ENCODE measurements at places on chromosomes 1 and 21.
A peak's percentile ranks its signal among the peaks of the same experiment; 100 is the strongest.

GRCh38 chr1:178039891-178040290 lies 54.0 kb upstream of the RASAL2 start:
- DNase-seq = no peak

DNA sequence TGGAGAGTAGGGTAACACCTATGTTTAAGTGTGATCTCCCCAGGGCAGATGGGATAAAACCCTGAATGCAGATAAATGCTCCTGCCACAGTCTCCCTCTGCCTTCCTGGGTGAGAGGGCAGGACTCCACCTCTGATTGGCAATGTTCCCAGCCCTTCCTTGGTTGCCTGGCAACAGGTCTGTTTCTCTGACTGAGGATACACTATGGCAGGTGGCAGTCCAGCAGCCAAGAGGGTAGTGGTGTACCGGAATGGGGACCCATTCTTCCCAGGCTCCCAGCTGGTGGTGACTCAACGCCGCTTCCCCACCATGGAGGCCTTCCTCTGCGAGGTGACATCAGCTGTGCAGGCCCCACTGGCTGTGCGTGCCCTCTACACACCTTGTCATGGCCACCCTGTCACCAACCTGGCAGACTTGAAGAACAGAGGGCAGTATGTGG lies at the start of gene DCDC2B:
DCDC2B (plus strand) TSS at position 199 of the 438 bp plus-strand sequence; CDS start at position 204, 5 bp downstream.
- DNase-seq = peak; percentile 99

- DNase-seq = peak; percentile 27
Measured at GRCh38 chr1:77065693-77066342, 153.4 kb downstream of the PIGK start.

- no peak for DNase-seq
Measured at GRCh38 chr1:109769330-109770078, 5.8 kb upstream of the EPS8L3 start.

DNA sequence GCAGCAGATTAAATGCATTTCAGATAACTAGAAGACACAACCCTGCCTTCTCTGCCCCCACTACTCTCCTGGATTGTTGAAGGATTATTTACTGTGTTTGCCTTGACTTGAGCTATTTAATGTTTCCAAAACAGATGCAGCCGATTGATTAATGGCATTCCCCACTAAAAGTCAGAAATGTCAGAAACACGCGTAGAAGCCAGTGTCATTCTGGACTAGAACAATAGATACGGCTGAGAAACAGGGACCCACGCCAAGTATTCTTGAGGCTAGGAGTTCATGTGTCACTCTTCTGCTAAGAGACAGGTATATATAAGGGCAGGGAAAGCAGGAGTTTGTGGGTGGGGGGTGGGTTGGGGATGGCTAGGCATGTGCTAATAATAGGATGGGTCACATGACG lies 366.7 kb upstream of the PROX1 start:
- no peak for DNase-seq

GRCh38 chr1:160806109-160806665 lies 10.2 kb downstream of the LY9 start:
- no peak for DNase-seq

DNA sequence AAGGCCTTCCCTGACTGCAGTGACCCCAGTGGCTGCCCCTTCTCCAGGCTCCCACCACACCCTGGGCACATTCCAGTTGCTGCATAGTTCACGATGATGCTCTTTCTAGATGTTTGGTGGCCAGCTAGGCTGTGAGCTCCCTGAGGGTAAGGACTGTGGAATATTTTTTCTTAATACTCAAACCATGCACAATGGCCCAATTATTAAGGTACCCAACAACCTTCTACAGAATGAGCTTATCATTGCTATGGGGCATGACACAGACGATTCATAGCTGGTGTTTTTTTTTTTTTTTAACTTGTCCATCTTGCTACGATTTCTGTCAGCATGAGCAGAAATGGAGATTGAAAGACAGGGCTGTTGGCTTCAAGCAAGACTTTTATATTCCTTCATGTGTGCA lies 68.9 kb upstream of the CLDN14 start:
- no peak for DNase-seq

DNA sequence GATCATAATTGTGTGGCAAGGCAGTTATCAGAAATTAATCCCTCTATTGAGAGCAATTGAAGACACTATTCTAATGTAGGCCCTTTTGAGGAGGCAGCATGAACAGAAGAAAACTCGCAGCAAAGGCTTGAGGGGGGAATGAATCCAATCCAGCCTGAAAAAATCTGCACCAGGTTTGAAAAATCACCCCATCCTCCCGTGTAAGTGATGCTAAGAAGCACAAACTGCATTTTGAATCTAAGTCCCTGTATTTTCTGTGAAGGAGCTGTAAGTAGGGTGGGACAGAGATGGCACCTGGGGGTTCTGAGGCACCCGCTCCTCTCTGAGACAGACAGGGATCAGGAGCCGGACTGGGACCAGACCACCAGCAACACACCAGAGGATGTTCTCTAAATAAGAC lies at the start of gene CRB1:
CRB1 (plus strand) TSS at position 241 of the 400 bp plus-strand sequence. CDS start 161 bp downstream, outside the sequence.
- no peak for DNase-seq

DNA sequence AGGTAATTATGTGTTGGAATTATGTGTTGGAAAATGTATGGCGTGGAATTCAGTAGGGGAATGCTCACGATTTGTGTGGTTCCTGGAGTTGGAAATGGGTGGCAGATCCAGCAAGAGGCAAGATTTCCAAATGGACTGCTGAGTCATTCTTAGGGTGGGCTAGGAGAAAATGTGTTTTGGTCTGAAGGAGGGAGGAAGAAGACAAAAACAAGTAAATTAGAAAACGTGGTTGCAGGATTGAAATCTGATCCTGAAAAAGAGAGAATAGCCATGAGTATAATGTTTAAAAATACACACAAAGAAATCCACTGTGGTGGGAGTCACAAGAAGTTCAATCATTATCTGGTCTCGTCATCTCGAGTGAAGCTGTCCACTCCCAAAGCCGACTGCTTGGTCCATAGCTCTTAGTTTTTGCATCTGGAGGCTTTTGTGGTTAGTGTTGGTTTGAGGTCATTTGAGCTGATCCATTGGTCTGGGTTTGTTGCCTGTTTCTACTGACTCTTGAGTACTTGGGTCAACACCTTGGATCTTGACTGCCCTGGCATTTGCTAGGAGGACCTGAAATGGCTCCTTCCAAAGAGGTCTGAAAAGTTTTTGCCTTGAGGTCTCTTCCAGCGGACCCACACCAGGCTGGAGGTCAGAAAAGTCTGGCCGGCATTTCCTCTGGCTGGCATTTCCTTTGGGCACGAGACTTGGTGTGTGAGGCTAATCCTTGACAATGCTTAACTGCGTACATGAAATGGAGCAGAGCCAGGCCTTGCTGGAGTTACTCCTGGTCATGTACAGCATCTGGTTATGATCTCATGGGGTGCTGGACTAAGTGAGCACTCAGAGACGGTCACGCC lies 9.2 kb downstream of the MX2 start:
- no peak for DNase-seq

- DNase-seq = no peak
Measured at GRCh38 chr1:33712186-33712585, 151.7 kb upstream of the HMGB4 start.

DNA sequence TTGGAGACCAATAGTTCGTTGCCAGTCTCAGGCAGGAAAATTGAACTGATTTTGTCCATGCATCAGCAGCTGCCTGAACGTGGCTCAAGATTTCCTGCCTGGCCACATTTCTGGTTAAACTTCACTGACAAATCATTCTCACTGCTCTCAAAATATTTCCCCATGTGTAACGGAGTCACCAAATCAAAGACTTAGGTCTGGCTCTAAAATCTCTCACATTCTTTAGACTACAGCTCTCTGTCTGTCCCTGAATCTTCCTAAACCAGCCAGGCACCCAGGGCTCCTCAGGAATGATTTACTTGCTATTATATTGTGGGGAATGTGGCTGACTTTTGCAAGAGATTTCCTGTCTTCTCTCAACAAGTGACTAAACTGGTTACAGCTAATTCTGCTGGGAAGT lies 49.2 kb upstream of the GJA8 start:
- DNase-seq = no peak

- no peak for DNase-seq
Measured at GRCh38 chr21:26943921-26944320, 23.0 kb downstream of the ADAMTS5 start.

DNA sequence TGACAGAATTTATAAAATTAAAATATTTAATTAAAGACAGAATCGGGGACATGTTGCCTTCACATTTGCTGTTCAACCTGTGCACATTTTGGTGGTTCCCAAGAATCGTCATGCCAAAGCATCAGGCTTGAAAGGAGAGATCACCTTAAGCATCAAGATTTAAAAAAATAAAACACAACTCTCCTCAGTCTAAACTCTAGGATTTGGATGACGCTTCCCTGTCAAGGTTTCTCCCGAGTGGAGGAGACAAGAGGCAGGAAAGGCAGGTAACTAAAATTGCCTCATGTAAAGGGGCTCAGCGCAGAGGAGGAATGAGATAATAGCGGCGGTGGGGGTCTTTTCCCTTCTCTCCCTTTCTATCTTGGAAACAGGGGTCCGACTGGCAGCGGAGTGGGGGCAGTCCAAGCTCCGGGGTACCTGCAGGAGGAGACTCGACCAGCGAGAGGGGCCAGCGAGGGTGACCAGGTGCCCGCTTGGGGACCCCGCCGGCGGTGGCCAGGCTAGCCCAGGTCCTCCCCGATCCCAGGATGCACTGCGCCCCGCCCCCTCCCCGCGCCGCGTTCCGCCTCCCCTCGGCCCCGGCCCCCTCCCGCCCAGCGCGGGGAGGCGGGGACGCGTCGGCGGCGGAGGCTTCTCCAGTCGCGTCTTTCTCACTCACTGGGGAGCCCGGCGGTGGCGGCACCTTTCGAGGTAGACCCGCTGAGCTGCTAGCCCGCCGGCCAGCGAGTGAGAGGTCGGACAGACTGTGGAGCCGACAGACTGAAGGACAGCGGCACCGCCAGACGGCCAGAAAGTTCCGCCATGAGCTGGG lies at the start of gene FNBP1L:
FNBP1L (plus strand) TSS at position 638 of the 811 bp plus-strand sequence; CDS start at position 802, 164 bp downstream.
- peak; percentile 84 for DNase-seq

- DNase-seq = no peak
Measured at GRCh38 chr1:92859400-92860039, 27.7 kb downstream of the RPL5 start.

GRCh38 chr1:35894183-35894582 lies 11.2 kb downstream of the AGO1 start:
- DNase-seq = no peak

DNA sequence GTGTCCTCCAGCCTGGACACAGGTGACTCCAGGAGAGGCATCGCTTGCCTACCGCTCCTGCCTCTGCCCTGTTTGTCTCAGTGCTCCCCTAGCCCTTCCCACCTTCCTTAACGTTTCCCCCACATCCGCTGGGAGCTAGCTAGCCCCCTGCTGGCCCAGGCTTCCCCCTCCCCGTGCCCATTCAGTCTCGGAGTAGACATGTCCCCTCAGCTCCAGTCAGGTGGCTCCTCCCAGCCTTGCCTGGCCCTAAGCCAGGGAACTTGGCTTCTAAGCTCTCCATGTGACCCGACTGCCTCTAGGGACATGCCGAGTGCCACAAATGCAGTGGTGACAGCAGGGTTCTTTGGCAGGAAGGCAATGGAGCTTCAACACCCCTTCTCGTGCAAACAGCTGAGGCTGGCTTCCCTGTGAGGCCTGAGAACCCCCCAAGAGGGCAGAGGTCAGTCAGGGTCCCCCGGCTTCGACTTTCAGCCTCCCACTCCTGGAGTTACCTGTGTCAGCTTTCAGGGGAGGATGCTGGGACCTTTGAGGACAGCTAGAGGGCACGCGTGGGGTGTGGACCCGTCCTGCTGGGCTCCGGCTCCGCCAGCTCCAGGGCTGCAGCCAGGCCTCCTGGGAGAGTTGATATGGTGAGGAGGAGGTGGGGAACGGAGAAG lies 16.2 kb downstream of the DRAXIN start:
- DNase-seq = peak; percentile 3

DNA sequence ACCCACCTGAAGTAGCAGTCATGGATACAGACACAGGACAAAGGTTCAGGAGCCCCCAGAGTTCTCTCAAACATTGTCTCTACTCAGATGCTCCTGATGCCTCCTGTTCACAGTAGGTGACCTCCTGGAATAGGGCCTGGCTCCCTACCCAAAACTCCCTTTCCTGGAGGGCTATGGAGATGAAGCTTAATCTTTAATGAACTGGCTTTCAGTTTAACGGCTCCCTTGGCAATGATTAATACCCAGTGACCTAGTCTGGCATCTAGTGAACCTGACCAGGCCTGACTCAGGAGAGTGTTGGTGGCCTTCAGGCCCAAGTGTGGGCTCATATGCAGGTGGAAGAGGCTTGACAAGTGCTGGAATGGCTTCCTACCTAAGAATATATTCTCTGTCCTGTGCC lies 65.2 kb upstream of the TRABD2B start:
- no peak for DNase-seq

GRCh38 chr1:18957136-18957521 lies 653 bp upstream of the IFFO2 start:
- DNase-seq = no peak

DNA sequence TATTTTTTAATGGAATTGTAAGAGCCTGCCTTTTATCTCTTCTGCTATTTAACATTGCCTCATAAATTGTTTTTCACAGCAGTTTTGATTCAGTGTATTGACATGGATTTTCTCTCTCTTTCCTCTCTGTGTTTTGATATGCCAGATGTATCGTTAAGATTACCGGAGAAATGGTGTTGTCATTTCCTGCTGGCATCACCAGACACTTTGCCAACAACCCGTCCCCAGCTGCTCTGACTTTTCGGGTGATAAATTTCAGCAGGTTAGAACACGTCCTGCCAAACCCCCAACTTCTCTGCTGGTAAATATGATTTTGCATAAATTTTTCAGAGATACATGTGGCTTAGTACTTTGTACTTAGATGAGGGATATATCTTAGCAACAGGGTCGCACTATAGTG lies 23.1 kb upstream of the DYNLT5 start:
- no peak for DNase-seq

- DNase-seq = no peak
Measured at GRCh38 chr21:45326169-45326851, 38.6 kb upstream of the POFUT2 start.

DNA sequence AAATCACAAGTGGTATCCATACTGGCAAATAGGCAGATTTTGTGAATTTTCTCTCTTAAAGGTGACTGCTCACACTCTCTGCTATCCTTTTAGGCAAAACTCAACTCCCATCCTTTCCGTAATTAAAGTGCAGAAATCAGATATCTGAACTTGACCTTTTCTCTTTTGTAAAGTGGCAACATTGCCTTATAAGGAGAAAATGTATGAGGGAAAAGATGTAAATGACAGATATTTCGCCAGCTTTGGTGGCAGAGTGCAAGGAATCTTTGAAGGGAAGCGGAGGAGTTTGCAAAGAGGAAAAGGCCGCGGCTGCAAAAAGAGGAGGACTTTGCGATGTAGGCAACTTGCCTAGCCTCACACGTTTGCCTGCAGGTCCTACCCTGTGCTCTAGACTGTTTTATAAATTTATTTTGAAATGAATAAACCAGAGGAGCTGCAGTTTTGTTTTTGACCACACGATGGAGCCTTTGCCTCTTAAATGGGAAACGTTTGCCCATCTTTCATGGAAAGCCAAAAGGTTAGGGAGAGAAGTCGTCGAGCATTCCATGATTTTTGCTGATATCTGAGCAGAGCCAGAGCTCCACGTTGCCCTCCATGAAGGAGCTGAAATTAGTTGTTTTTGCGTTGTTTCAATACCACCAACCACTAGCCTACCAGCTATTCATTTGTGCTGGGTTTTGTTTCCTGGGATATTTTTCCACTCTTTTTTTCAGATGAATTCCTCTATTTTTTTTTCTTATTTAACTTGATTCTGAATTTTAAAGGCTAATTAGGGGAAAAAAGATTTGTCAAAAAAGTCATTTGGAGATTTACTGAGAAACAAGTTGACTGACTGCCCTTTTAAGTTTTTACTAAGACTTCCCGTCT lies 242.3 kb downstream of the LMX1A start:
- DNase-seq = peak; percentile 70

- DNase-seq = no peak
Measured at GRCh38 chr1:100869996-100870395, 24.6 kb downstream of the EXTL2 start.

GRCh38 chr1:235908742-235909520 lies 42.2 kb upstream of the LYST start:
- no peak for DNase-seq

Data from NCI-H774 (cell line).